ENCODE measurements at places on chromosomes 13 and 19. TPM values are rescaled to one million over a fixed set of nuclear protein-coding genes. Genes with fewer than 3 reads are reported as not detected.
A peak's percentile ranks its signal among the peaks of the same experiment; 100 is the strongest.

GRCh38 chr19:56840451-56841192 is at the start of the genes PEG3 and ZIM2:
PEG3 (minus strand) TSS chr19:56840726; CDS start chr19:56824655, 16,071 bp downstream.
ZIM2 (minus strand) TSS chr19:56840726; CDS start chr19:56824277, 16,449 bp downstream.
- no peak for DNase-seq

GRCh38 chr13:103351035-103351828 is 285.0 kb upstream of the SLC10A2 start:
- DNase-seq = no peak

Gene OLFM4
- total RNA-seq = not detected

- DNase-seq = no peak
Measured at GRCh38 chr19:46861691-46862502, 1.1 kb downstream of the ARHGAP35 start.

DNA sequence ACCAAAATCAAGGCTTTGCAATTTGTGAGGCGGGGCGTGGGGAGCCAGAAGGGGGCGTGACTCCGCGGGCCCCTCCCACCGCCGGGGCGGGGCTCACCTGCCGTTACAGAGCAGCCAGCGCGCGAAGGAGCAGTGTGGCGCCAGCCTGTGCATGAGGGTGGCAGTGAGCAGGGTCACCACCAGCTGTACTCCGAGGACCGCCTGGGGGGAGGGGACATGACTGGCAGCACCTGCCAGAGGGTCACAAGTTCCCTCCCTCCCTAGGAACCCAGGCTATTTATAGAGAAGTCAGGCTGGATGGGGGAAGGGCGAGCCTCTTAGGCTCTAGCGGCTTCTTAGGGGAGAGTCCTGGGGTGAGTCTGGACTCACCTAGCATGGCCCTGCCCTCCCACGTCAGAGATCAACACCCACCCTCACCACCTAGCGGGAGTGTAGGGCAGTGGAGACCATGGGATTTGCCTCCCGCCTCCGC is 3.6 kb downstream of the TMEM161A start:
- DNase-seq = no peak

DNA sequence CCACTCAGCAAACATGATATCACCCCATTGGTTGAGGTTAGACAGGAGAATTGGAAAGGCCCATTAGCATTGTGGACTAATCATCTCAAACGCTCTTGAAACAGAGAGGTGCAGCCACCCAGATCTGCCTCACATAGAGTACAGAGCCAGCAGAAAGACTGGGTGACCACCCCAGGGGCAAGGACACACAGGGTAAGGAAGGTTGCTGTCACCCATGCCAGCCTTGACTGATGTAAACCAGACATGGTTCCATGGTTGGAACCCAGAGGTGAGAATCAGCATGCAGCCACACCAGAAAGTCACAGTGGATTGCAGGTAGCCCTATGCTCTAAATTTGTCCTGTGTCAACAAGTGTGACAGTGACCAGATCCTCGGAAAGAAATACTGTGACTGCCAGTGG is 1268.8 kb downstream of the EFNB2 start:
- no peak for DNase-seq

- peak; percentile 87 for DNase-seq
Measured at GRCh38 chr19:6204866-6205723, 69.6 kb downstream of the ACSBG2 start.

DNA sequence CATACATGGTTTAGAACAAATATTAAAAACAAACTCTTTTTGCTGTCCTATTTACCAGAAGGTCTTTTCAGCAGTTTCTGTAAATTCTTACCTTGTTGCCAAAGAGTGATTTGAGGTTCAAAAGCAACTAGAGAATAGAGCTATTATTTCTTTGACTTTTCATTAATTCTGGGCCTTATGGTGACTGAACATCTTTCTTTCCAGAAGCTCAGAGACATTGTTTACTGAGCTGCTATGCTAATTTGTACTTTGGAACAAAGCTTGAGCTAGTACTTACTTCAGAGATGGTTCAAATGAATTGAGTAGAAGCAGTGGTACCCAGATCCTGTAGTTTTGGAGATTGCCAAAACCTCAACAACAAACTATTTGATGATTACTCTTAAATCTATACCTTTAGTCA is 331.2 kb downstream of the SPRY2 start:
- no peak for DNase-seq

Gene PTGIR
- total RNA-seq = 2.4 TPM

Gene ZNF358
- 78.1 TPM for total RNA-seq

GRCh38 chr19:6464070-6464873 is at the start of gene CRB3:
CRB3 (plus strand) TSS chr19:6464271; CDS start chr19:6464702, 431 bp downstream.
- peak; percentile 92 for DNase-seq

DNA sequence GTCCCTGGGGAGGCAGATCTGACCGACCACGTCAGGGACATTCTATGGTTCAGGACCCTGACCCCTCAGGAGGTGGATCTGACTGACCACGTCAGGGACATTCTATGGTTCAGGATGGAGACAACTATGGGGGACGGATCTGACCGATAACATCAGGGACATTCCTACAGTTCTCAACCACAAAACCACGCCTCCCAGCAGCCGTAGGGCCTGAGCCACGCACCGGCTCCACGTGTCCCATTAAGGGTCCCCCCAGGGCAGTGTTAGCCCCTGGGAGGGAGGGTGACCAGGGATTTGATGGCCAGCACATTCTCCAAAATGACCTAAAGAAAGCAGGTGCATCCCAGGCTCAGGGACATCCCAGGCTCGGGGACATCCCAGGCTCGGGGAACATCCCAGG is 49.0 kb upstream of the C13orf46 start:
- no peak for DNase-seq

DNA sequence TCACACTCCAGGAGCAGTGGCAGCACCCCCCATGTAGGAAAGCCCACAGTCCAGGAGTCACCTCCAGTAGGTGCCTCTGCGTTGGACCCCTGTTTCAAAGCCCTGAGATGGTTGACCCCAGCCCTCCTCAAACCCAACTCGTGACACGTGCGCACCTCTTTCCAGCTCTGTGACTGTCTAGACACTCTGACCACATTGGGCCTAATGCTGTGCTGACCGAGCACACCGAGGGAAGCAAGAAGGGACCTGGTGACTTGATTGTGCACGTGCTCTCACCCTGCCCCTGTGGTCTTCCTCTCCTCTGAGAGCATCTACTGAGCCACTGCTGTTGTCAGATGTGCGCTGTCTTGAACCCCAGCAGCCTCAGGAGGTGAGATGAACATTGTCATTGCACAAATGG is 22.9 kb upstream of the SLC35E1 start:
- no peak for DNase-seq

- no peak for DNase-seq
Measured at GRCh38 chr19:19259741-19260140, 13.4 kb downstream of the TM6SF2 start.

DNA sequence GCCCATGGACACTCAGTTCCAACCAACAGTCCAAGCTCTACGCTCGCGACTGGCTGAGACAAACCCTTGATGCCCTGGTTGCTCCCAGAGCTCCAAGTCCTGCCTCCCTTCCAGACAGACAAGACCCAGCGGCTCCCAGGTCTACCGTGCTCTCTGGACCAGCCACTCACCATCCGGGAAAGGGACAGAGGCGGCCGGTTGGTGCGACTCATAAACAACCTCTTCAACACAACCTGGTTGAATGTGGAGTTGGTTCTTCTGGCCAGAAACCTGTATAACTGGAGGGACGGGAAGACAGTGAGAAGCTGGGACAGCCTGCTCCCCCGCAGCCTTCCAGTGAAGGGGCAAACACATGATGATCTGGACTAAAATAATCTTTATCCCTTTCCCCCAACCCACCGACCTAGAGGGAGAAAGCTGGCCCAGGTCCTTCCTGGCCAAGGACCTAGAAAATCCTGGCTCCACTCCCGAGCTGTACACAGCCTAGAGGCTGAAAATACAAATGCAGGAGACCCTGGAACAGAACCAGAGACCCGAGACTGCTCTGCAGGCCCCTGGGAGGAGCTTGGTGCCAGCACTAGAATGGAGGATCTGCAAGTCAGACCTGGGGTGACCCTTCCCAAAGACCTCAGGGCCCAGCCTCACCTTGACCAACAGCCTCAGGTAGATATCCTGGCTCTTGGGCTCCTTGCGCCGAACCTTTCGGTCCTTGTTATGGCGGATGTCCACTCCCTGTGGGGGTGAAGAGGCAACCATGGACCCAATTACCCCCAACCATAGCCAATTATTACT is 1.6 kb downstream of the RPL18 start:
- DNase-seq = no peak

Gene FUT1
- total RNA-seq = 0.52 TPM

GRCh38 chr19:43748205-43748594 is 6.6 kb downstream of the SMG9 start:
- DNase-seq = no peak

Gene KCNN4
- total RNA-seq = 3.3 TPM

DNA sequence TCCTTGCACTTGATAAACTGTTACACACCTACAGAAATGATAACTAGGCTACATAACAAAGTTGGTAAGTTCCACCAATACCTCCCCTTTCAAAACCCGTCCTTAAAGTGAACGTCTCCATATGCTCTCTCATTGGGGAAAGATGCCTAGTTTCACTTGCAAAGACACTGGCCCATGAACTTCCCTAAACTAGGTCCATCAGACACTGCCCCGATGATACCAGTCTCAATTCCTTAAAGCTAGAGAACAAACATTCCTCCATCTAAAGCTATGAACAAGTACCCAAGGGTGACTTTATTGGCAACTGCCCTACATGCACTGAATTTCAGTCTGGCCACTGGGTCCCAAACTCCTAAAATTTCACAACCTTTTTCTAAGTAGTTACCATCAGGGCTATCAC is 39.9 kb downstream of the FOXO1 start:
- DNase-seq = no peak

GRCh38 chr19:4730740-4731171 is 7.1 kb upstream of the DPP9 start:
- no peak for DNase-seq

Gene FCER2
- total RNA-seq = not detected

Gene CACNG7
- not detected for total RNA-seq

Gene KLK13
- not detected for total RNA-seq

Gene TSHZ3
- total RNA-seq = 15.3 TPM

Gene IL12RB1
- not detected for total RNA-seq

- DNase-seq = no peak
Measured at GRCh38 chr19:12284631-12285030, 10.1 kb downstream of the ZNF44 start.

- no peak for DNase-seq
Measured at GRCh38 chr13:19957320-19958154, 990 bp upstream of the ZMYM2 start.

Gene BEST2
- total RNA-seq = not detected

Gene GSX1
- not detected for total RNA-seq

DNA sequence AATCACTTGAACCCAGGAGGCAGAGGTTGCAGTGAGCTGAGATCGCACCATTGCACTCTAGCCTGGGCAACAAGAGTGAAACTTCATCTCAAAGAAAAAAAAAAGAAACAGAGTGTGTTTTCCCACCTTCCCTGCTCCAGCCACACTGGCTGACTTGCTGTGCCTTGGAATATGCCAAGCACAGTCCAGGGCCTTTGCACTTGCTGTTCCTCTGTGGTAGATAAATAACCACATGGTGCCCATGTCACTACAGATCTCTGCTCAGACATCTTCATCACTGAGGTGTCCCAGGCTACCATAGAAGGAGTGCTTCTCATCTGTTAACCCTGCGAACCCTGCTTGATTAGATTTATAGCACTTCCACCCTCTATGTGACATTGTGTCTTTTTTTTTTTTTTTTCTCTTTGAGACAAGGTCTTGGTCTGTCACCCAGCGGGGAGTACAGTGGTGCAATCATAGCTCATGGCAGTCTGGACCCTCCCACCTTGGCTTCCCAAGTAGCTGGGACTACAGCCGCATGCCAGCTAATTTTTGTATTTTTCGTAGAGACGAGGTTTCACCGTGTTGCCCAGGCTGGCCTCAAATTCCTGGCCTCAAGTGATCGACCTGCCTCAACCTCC is 10.4 kb downstream of the SMARCA4 start:
- DNase-seq = no peak

GRCh38 chr13:43030548-43030947 is 7.2 kb downstream of the DNAJC15 start:
- no peak for DNase-seq

Gene LRRC63
- 0.15 TPM for total RNA-seq

DNA sequence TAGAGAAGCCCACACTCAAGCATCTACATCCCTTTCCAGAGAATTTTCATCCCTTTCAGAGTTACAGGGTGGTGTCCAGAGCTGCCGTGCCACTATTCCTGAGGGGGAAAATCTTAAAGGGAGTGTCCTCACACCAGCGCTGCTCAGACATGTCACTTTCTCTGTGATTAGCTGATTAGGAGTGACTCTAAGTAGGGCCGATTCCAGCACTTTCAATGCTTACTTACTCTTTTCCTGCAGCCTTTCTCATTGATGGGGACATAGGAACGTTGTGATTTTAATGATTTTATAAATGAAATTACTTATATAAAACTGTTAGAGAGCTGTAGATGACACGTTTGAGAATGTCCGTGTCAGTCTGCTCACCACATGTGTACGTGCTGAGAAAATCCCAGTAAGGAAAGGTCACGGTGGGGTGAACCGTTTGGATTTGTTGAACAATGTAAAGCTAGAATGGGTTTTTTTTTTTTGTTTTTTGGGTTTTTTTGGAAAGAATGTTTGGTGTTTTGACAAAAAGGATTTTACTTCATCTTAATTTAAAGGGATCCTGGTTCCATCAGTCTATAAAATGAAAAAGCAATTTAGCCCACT is 56.6 kb upstream of the SPATA13 start:
- DNase-seq = no peak

DNA sequence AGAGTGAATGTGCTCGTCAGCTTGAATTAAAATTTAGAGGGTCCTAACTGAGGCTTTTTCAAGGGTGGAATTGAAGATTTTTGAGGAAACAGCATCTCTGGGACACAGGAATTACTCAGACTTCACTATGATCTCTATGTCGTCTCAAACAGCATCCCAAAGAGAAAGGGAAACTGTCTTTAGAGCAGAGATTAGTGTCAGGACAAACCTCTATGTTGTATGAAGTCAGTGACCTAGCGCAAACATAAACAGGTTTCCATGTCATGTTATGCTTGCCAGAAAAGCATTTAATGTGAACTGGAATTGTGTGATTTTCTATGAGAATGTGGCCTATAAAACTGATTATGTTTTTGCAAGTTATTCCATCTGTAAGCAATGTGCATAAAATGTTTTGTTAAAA is 573.7 kb downstream of the GPC6 start:
- no peak for DNase-seq

DNA sequence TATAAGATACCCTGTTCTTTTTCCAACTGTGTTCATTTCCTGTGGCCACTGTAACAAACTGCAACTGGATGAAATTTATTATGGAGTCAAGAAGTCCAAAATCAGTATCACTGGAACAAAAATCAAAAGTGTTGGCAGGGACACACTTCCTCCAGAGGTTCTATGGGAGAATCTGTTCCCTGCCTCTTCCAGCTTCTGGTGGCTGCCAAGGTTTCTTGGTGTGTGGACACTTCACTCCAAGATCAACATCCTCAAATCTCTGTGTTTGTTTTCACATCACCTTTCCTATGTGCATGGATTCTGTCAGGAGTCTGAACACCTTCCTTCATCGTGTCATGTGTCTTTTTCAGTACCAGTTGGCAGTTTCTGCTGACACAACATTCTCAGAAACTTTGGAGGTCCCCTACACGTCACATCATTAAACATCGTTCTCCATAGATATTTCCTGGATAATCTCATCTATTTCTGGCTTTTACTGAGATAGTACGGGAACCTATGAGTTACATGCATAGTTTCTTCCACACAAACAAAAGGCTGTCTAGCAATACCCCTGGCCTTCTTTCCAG is 15.2 kb upstream of the EFNB2 start:
- no peak for DNase-seq

- no peak for DNase-seq
Measured at GRCh38 chr19:46721269-46722003, 4.5 kb upstream of the PRKD2 start.

- DNase-seq = peak; percentile 29
Measured at GRCh38 chr19:44609219-44609618, 4.1 kb upstream of the IGSF23 start.

- DNase-seq = no peak
Measured at GRCh38 chr13:50339271-50339670, 324.0 kb downstream of the KCNRG start.

All from chondrocyte (in vitro differentiated cells).